Islet precursor cell (in vitro differentiated cells): ENCODE measurements at places on chromosomes 12 and 14.

DNA sequence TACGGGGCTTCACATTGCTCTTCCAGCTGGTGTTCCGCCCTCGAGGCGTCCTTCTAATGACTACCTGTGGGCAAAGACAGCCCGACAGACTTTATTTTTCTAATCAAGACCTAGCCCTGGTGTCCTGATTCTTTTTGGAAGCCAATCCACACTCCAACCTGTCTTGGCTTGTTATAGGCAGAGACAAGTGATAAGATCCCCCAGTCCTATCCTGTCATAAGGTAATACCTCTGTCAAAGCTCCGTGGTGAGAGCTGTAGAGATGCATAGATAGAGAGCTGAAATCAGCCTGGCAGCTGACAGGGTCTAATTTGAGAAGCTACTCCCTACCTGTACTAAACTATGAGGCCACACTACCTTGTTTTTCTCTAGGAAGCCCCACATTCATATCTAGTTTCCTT is 11.5 kb upstream of the WNK1 start:
- no peak for DNase-seq

DNA sequence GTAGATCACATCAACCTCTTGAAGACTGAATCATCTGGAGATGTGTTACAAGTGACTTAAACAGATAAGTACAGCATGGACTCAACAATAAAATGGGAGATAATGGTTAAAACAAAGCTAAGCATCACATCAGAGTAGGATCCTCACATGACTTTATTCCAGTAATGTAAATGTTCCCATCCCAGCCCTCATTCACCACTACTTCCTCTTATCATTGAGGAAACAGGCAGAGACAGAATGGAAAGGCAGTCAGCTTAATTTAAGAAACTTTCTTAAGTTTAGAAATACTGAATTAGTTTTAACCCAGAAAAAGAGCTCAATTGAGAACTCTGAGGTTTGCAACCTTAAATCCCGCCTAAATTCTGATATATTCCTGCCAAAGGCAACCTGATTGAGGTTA is 1.2 kb upstream of the ALG10 start:
- no peak for DNase-seq

DNA sequence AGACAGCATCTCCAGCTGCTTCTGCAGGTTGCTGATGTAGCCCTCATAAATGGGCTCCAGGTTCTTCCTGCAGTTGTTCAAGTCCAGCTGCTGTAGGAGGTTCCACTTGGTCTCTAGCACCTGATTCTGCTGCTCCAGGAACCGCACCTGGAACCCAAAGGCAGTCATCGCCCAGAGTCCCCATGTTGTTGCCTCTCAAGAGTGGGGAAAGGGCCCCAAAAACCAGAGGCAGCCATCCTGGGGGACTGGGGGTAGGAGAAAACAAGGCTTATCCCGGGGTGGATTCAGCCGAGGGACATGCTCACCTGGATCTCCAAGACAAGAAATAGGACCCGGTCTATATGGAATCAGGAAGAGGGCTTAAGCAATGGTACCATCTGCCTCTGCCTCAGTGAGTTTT is 2.3 kb downstream of the KRT72 start:
- peak; percentile 48 for DNase-seq

- DNase-seq, result no peak
Observed at GRCh38 chr14:61231810-61232209, 49.3 kb downstream of the TMEM30B start.

DNA sequence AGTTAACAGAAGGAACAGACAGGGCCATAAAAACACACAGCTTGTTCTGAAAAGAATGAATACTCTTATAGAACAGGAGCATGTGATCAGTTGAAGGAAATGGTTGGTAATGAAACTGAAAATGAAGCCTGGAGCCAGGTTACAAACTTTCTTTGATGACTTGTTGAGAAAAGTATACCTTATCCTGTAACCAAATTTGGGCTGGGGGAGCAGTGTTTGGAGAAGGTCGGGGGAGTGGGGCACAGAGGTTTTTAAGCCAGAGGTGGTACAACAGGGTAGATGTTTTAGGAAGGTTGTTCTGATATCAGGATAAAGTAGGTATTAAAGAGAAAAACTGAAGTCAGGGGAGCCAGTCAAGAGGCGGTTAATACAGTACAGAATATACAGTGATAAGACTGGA is 8.2 kb downstream of the GOLT1B start:
- no peak for DNase-seq

- DNase-seq, result no peak
Observed at GRCh38 chr14:104105822-104106470, 20.4 kb downstream of the ASPG start.

GRCh38 chr14:70359076-70359424 is 433 bp downstream of the COX16 start:
- no peak for DNase-seq

- DNase-seq, result peak; percentile 63
Observed at GRCh38 chr12:388541-389141, 479 bp downstream of the KDM5A start.

- DNase-seq, result no peak
Observed at GRCh38 chr12:112738531-112738930, 53.0 kb upstream of the RPH3A start.

- peak; percentile 84 for DNase-seq
Observed at GRCh38 chr12:55724226-55724939, 4.2 kb downstream of the RDH5 start.

- DNase-seq, result peak; percentile 100
Observed at GRCh38 chr12:52945389-52946232, 3.3 kb upstream of the KRT18 start.

DNA sequence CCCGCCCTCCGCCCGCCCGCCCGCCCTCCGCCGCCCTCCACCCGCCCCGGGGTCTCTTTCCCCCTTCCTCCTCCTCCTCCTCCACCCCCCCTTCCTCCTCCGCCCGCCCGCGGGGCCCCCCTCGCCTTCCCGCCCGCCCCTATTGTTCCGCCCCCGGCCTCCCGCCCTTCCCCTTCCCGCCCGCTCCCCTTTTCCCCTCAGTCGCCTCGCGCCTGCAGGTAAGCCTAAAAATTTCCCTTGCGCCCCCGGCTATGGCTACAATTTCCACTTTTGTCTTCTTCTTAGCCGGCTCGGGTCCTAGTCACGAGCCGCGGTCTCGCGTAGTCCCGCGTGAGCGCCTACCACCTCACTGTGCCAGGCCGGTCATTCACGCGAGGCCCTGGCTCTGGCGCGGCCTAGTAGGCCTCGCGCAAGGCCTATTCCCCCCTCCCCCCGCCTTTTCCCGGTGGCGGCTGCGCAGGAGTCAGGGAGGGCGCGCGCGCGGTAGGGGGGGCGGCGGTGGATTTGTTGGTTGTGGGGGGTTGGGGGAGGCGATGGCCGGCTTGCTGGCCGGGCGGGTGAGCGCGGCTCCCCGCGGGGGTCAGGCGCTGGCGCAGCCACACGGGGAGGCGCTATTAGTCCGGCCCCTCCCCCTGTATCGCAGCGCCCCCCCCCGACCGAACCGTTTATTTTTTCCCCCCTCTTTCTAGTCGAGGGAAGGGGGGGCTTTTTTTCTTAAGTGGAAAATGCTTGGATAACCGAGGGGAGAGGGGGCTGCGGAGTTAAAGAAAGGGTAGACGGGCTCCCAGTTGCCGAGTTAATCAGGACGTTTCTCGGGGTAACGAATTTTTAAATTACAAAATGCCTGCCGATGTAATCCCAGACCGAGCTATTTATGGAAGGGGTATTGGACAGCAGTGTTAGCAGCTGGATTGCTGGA is 516 bp downstream of the PCBP2 start:
- peak; percentile 88 for DNase-seq

DNA sequence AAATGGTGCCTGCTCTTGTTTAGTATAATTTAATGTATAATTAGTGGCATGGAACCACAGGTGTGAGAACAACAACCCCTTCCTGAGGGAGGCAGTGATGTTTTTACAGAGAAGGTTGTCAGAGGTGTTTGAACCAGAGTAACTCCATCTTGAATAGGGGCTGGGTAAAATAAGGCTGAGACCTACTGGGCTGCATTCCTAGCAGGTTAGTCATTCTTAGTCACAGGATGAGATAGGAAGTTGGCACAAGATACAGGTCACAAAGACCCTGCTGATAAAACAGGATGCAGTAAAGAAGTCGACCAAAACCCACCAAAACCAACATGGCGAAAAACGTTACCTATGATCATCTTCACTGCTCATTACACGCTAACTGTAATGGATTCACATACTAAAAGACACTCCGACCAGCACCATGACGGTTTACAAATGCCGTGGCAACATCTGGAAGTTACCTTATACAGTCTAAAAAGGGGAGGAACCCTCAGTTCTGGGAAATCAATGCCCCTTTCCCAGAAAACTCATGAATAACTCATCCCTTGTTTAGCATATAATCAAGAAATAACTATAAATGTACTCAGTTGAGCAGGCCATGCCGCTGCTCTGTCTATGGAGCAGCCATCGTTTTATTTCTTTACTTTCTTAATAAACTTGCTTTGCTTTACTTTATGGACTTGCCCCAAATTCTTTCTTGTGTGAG is 47.8 kb upstream of the LTA4H start:
- no peak for DNase-seq

- no peak for DNase-seq
Observed at GRCh38 chr12:112901271-112901670, 5.5 kb upstream of the OAS1 start.

GRCh38 chr14:32078023-32078857 is 1.1 kb downstream of the ARHGAP5 start:
- no peak for DNase-seq

DNA sequence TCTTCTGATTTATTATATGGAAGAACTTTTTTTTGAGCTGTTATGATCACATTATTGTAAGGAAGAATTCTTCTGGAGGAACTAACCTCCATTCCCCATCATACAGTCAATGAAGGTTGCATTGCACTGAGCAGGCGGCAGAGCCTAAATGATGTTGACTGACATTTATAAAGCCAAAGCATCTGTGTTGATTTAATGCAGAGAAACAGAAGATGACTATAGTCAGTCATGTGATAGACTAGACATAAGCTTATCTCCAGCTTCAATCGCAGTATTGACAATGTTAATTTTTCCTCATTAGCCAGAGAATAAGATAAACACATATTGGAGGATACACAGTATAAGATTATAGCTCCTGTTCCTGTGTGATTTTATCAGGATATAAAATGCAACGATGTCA is 82.0 kb downstream of the PRICKLE1 start:
- DNase-seq, result no peak

DNA sequence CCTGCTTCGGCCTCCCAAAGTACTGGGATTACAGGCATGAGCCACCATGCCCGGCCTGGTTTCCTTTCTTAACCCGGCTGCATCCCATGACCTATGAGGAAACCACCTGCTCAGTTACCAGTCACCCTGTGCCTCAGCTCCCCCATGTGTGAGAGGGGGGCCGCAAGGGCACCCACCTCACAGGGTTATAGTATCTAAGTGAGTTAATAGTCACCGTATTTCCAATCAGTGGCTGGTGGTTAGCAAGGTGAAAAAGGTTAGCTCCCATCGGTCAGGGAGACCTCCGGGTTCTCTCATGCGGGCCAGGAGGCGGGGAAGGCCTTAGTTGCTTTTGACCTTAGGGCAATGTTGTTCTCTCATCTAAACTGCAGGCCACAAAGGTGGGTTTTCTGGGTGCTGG is 6.7 kb downstream of the LRP1 start:
- peak; percentile 53 for DNase-seq

DNA sequence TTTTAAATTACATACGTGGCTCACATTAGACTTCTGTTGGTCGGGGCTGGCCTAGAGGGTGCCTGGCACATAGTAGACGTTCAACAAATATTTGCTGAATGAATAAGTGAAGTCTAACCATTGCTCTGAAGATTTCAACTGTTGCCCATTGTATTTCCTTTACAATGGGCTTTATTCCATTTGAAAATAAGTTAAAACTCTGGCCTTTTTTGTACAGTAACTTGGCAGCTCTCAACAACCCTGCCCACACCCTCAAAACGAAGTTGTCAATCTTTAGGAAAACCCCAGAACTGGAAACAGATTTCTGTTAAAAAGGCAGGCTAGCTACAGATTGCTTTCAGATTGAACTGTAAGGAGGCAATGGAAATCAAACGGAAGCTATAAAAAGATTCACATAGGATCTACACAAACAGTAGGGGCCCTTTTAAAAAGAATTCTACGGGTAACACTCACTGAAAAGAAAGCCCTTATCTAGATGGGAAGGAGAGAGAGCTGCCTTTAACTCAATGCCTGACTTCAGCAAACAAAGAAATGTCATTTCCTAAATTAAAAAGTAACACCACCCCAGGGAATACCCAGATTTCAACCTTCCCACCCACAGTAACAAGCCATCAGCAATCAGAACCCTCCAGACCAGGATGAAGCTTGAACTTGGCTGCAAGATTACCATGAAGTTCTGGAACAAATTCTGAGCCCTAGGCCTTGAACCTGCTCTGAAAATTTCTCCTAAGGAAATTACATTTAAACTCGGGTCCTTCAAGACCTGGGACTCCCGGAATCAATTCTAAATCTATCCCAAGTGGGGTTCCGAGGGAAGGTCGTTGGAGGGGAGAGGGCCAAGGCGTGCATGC is 1.4 kb downstream of the WSB2 start:
- DNase-seq, result no peak

DNA sequence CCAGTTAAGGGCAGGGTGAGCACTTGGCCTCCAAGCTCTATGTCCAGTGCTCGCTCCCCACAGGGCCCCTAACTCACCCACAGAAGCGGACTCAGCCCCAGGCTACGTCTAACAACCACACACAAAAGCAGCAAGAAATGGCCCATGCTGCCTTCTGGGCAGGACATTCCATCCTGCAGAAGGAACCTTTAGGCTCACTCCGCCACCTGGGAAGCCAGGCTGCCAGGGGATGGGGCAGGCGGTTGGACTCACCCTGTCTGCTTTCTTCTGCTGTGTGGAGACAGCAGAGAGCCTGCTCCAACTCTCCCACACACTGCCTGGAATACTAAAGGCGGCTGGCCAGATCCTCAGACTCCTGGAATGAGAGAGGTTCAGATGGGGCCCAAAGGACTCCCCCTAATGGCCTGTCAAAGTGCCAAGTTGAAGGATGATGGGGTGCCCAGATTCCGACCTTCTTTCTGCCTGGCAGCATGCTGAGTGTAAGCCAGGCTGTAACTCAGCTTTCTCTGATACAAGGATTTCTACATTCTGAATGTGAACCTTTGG is 27.7 kb upstream of the BLTP3B start:
- DNase-seq, result no peak

DNA sequence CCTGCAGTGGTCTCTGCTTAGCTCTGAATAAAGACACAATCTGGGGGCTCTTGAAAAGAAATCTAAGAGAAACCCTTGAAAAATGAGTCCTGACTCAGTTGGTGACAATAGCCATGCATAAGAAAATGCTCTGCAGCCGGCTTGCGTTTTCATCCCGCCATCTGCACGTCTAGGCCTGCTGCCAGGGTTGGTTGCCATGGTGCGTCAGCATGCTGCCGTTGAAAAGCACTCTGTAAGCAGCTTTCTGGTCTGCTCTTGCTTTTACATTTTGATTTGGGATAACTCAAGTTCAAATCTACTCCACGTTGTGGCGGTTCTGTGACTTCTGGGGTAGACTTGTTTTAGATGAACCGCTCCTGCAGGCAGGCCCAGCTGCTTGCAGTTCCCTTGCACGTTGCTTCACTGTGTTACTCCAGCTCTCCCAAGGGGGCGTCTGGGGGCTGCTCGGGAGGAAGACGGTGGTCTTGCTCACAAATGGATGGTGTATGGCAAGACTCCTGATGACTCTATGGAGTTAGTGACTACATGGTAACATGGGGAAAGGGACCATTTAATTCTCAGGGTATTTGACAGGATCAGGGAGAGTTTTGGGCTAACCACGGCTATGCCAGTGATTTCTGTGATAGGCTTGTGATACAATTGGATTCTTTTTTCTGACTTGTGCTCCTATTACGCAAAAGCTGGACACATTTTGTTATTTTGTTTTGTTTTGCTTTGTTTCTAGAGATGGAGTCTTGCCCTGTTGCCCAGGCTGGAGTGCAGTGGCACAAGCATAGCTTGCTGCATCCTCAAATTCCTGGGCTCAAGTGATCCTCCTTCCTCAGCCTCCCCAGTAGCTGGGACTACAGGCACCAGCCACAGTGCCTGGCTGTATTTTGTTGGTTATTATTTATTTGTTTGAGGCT is 15.8 kb downstream of the WNT5B start:
- no peak for DNase-seq
